ENCODE measurements at places on chromosomes 12 and 14. TPM values are rescaled to one million over a fixed set of nuclear protein-coding genes. Genes with fewer than 3 reads are reported as not detected.

DNA sequence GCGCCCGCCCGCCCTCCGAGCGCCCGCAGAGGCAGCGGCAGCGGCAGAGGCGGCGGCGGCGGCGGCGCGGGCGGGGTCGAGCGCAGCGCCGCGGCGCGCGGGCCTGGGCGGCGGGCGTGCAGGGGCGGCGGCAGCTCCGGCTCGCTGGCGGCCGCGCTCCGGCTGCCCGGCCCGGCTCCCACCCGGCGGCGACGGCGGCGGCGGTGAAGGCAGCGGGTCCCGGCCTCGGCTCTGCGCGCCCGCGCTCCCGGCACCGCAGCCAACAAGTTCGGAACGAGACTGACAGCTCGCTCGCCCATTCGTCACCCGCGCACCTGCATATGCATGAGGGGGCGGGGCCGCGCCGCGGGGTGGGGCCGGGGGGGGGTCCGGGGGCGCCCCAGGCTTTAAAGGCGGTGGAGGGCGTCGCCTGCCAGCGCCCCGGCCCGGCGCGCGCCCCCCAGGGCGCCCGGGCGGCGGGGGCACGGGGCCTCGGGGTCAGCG lies at the start of gene JAG2:
Gene JAG2 (minus strand): TSS at position 281 of the 483 bp plus-strand sequence. CDS start 356 bp downstream, outside the sequence.
- DNase-seq, result peak; percentile 68

DNA sequence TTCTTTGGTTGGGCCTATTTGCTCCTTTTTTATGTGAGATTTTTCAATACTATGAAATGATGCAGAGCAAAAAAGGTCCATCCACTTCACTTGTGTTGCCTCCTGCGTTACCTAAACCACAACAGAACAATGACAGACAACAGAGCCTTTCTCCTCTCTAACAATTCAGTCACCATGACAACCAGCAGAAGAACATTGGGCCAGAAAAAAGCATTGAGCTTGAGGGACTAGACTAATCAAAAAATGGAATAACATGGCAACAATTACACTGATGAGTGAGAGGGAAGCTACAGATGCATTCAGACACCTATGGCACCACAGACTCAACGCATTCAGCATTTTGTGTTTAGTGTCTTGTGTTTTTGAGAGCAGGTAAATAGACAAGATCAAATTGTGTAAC lies 44.6 kb upstream of the PTCSC3 start:
- no peak for DNase-seq

DNA sequence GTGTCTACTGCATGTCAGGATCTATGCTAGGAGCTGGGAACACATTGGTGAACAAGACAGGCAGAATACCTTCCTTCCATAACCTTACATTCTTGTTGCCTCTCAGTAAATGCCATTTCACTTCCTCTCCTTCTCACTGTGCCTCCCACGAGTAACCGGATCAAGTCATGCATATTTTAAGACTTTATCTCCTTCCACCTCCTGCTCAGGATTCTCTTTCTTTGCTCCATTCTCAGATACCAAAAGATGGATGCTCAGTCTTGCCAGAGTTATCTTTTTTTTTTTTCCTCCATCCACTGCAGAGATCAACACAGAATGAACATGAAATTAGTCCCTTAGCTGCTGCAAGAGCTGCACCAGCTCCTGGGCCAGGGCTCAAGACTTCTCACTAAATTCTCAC lies 20.0 kb upstream of the APPL2 start:
- no peak for DNase-seq

DNA sequence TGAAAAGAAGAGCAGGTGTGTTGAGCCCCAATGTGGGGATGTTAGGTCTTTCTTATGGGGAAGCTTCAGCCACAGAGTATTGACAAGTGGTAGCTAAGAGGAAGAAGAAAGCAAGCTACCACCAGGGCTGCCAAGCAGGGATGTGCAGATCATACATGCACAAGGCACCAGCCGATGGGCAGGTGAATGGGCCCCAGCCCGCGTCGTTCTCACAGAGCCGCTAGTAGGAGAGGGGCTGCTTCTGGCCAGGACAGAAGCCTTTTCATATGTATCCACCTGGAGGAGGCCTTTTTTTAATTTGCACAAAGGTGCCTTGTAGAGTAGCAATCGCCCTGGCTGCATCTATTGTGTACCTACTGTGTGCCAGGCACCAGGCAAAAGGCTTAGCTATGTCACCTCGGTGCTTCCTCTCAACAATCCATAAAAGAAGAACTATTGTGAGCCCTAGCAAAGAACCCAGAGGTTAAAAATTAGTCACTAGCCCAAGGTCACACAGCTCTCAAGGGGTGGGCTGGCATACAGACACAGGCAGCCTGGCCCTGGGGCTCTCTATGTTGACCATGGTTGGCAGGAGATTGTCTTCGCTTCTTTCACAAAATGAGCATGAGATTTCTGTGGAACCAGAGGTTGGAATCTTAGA lies 8.2 kb downstream of the NUAK1 start:
- DNase-seq, result no peak

- no peak for DNase-seq
Observed at GRCh38 chr14:21185491-21185890, 29.6 kb upstream of the OR5AU1 start.

GRCh38 chr14:43039881-43040280 lies 1433.2 kb downstream of the LRFN5 start:
- no peak for DNase-seq

GRCh38 chr12:26987634-26988424 lies 26.4 kb downstream of the TM7SF3 start:
- DNase-seq, result no peak

DNA sequence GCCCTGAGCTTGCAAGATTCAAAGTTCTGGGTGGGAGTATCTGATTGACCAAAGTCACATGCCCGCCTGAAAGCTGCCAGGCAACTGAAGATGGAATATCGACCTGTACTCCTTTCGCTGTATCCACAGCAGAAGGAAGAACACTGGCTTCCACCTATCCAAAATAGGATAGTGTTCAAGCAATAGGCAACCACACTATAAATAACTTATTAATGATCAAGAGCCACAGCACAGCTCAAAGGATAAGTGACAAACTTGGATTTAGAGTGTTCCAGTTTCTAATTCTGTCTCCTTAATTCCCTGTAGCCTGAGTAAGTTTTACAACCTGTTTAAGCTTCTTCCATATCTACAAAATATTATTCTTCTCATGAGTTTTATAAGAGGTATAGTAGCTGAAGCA lies 89.9 kb downstream of the TAOK3 start:
- no peak for DNase-seq

- DNase-seq, result no peak
Observed at GRCh38 chr14:94974422-94974821, 182.9 kb downstream of the DICER1 start.

- peak; percentile 62 for DNase-seq
Observed at GRCh38 chr12:79692860-79693577, 2.3 kb upstream of the PAWR start.

- DNase-seq, result no peak
Observed at GRCh38 chr14:82720431-82720830, 1186.8 kb upstream of the SEL1L start.

DNA sequence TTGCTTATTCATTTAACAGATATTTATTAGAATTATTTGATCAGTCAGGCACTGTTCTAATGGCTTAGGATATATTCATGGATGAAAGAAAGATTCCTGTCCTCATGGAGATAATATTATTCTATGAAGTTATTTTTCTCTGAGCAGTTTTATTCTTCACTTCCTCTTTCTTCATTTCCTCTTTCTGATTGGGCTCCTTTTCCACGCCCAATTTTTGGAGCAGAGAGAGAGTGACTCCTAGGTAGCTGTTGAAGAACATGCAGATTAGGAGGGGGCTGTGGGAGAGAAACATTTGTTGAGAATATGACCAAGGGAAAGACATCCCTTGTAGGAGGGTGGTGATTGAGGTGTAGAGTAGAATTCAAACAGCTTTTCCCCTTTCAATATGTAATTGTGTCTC lies 6.0 kb upstream of the YARS2 start:
- no peak for DNase-seq

DNA sequence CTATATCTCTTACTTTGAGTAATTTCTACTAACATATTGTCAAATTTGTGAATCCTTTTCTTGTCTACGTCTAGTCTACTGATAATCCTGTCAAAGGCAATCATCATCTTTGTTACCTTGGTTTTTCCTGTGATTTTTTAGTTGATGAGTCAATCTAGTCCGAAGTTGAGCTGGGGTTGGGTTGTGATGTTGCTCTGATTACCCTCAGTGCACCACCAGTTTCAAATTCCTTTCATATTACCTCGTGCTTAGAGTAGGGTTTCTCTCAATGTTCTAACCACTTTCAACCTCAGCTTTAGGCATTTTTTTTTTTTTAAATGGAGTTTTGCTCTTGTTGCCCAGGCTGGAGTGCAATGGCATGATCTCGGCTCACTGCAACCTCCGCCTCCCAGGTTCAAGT lies 186.8 kb downstream of the BTG1 start:
- DNase-seq, result peak; percentile 89

- peak; percentile 68 for DNase-seq
Observed at GRCh38 chr14:24317141-24317928, 6.0 kb downstream of the LTB4R start.

- peak; percentile 45 for DNase-seq
Observed at GRCh38 chr14:91753501-91754128, 21.7 kb upstream of the CATSPERB start.

DNA sequence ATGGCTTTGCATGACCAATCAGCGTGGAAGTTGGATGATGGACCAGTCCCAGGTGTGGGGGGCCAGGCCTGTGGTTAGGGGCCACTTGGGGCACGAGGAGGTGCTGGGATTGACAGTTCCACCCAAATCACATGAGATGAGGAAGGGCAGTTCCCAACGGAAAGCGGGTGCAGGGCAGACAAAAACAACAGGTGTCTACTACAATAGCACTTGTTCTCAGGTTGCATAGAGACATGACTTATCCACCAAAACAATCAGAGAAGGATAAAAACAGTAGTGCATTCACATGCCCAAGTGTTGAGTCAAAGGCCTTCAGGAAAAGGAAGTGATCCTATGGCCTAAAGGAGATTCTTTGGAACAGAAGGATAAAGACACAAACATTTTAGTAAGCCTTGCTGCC lies 14.6 kb upstream of the EIF2B2 start:
- DNase-seq, result peak; percentile 90

DNA sequence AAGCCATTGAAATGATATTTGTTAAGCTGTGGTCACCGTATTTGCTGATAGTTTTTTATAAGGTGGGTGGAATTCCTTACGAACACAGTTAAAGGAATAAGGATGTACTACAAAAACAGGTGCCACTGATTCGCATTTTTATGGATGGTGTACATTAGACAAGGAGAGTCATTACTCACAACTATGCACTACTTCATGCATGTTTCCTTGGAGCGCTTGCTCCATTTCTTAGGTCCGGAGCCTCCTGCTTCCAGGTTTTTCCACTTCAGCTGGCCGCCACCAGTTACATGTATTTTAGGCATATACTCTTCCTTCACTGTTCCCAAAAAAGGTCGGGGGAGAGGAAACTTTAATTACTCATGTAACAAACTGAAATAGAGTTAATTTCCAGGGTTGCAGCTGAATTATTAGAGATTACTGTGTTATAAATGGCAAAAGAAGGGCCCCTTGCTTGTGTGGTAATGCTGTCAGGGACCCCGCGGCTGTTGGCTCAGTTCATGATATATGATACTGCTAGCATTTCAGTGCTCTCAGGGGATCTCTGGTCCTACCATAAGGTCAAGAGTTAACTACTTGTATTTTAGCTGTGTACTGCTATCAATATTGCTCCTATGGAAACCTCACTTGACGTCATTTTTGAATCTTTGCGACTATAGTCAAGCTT lies 454.7 kb downstream of the NPAS3 start:
- no peak for DNase-seq

DNA sequence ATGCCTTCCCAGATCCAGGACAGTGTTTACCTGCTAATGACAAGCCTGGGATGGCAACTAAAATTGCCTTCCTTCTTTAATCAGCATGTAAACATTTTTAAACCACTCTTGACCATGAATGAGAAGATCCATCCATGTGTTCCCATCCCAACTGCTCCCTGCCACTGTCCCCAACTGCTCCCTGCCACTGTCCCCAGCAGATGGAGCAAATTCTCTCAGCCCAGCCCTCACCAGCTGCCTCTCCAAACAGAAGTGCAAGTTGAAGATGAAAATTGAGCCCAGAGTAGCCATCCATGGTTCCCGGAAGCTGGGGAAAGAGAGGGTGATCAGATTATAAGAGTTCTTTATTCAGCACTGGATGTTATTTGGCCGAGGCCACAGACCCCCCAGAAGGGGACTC lies 133.1 kb downstream of the SLC15A4 start:
- no peak for DNase-seq

DNA sequence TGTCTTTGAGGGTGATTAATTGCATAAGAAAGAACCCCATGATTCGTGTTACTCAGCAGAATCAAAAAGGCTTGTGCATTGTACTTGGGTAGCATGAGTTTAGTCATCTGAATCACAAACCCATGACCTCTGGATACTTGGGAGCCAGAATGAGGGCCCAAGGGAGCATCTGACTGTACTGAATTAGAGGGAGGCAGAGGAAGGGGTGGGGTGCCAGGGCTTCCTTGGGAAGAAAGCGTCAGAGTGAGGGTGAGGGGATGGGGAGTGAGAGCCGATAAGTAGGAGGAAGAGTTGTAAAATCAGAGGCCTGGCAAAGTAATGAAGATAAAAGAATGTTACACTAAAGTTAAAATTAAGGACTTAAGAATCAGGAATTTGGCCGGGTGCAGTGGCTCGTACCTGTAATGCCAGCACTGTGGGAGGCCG lies 29.8 kb downstream of the GPRC5D start:
- DNase-seq, result peak; percentile 62

DNA sequence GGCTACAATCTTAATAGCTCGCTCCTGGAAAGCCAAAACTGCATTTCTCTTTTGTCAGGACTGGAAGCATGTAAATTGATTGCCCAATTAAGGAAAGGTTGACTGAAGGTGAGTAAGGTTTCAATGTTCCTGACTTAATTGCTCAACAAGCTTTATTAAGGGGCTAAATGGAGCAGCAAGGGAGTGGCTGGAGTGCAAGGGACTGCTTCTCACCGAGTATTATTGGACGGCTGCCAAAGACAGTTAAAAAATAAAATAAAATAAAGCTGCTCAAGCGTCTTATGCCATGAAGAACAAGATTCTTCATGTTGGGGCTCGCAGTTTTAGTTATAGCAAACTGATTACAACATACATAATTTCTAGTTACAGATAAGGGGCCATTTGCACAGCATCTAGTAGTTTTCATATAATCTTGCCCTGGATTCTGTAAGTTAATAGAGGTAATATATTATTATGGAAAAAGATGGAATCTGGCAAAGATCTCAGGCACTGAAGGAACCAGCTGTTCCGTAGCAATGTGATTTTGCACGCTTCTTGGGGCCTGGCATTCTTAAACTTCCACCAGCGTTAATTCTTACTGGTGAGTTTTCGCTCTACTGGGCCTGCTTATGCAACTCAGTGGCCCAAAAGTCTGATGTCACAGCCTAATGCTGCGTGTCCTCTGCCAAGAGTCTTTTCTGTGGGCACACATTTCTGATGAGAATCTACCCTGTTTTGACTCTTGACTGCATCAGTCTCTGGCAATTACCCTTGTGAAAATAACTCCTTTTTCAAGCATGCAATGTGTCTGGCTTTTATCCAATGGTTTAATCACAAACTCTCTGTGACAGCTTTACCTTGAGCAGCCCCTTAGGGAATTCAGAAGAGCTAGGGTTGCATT lies 108.5 kb downstream of the SLC38A1 start:
- DNase-seq, result peak; percentile 90

The IGF1 gene
- total RNA-seq, result not detected

The NELL2 gene
- total RNA-seq, result not detected

The NGB gene
- total RNA-seq, result 0.33 TPM

The RBP5 gene
- total RNA-seq, result not detected

The TMEM119 gene
- 1.0 TPM for total RNA-seq

The KCNK10 gene
- 0.21 TPM for total RNA-seq

The CCDC38 gene
- 0.17 TPM for total RNA-seq

The ACVRL1 gene
- total RNA-seq, result not detected

The ATF7IP gene
- 41.0 TPM for total RNA-seq

The C1S gene
- total RNA-seq, result 13.8 TPM

The CPNE6 gene
- total RNA-seq, result not detected

The LTB4R gene
- total RNA-seq, result 6.8 TPM

The CCDC175 gene
- not detected for total RNA-seq

The NAA30 gene
- 28.2 TPM for total RNA-seq

The SAMD15 gene
- 0.32 TPM for total RNA-seq

Data from mammary epithelial cell (primary cell).